ENCODE measurements at places on chromosomes 2 and 18.

DNA sequence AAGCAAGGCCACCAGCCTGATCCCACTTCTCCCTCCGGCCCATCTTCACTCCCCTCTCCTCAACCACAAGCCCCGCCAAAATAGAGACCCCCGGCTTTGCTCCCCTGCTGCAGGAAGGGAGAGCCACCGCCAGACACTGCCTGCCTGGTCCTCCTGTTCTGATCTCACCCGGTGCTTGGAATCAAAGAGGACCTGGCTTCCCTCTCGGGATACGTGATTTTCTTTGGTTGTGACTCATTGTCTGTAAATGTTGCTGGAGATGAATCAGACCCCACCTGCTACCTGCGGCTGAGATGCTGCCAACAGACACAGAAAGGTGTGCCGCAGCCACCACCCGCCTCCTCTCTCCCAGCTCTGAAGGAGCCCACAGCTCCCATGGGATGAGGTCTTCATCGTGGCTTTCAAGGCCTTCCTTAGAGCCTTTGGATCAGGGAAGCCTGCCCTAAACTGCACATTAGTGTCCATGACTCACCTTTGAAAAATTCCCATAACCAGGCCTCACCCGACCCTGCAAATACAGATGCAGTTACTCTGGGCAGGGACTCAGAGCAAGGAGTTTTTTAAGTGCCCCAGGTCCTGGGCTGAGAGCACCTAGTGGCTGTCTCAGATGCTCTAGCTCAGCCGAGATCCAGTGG lies 79.4 kb upstream of the ZNF532 start:
- DNase-seq, result no peak

DNA sequence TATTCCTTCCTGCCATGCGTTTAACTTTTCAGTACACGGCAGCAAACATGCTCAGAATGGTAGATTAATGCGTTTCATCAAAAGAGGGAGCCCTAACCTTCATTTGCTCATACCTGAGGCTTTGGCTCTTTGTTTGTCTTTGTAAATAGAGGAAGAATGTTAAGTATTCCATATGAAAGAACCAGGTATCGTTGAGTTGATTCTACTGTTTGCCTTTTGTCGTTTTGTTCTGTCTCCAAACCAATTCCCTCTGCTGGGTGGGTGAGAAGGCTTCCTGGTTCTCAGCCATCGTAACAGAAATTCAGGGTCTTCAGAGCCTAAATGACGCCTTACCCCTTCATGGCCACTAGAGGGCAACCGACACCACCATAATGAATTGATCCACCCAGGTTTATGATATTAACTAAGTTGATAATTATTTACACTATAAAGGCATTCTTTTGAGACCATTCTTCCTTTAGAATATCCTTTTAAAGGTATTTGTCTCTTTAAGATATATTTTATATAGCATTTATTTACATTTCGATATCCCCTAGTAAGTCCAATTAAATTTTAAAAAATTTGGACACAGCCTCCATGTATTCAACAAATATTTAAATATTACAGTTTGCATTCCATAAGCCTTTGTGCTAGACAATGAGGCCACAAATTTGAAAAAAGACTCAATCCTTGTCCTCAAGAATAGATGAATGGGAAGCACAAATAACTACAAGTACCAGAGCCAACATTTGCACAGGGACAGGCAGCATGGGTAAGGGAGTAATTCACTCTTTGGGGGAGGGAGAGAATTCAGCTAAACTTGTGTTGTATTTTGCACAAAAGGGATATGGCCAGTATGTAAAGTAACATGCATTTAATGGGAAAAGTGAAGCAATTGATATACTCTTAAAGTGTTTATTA lies 48.1 kb downstream of the TIMM21 start:
- peak; percentile 75 for DNase-seq

DNA sequence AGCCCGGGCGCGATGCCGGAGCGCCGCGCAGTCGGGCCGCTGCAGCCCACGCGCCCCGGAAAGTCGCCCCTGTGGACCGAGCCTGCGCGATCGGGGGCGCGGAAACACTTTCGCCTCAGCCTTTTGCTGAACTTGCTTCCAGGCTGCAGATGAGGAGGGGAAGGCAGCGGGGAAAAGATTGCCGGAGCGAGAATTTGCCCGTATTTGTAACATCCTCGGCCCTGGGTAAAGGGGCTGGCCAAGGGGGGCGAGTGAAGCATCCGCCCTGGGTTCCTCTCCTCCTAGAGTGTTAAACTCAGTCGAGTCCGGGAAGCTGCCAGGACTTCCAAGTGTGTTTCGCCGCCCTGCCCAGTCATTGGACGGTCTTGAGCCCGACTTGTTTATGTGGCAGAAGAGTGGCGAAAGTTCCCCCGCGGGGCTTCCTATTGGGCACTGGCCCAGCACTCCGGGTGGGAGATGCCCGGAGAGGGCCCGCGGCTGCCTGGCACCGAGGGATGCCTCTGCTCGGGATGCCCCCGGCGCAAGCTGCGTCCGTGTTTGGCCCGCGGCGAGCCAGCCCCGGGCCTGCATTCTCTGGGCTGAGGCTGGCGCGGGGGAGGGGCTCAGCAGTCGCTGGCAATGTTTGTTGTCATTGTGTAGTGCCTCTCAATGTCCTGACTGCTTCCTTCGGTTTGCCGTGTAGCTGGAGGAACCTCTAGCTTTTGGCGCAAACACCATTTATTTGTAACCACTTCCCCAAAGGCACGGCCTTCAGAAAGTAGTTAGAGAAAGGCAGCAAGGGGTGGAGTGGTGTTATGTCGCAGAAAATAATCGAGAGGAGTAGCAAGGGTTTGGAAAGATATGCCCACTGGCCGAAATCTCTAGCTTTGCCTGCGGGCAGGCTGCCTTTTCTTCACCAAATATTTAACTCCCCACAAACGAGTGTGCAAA lies 1.1 kb downstream of the CYBRD1 start:
- peak; percentile 70 for DNase-seq

- DNase-seq, result no peak
Measured at GRCh38 chr2:186724736-186725135, 30.9 kb downstream of the FAM171B start.

- no peak for DNase-seq
Measured at GRCh38 chr2:70073493-70073892, 13.8 kb upstream of the PCBP1 start.

GRCh38 chr2:96763511-96764252 lies 3.0 kb downstream of the CNNM4 start:
- peak; percentile 27 for DNase-seq

GRCh38 chr2:96509114-96509846 lies 4.1 kb upstream of the NEURL3 start:
- DNase-seq, result peak; percentile 95

DNA sequence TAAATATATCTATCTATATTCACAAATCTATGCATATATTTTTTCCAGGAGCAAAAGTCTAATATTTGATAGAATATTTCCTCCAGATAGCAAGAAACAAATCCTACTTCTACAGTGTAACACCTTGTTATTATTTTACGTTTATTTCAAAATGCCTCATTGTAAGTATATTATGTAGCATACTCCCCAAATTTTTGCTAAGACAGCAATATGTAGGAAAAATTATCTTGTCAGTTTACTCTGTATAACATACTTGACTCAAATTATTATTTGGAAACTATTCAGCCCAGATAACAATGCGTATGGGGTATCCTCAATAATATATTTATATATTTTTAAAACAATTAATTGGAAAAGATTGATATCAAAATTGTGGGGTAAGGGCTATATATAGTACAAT lies 313.2 kb downstream of the NR4A2 start:
- no peak for DNase-seq

GRCh38 chr2:71166812-71167211 lies 36.4 kb downstream of the MPHOSPH10 start:
- no peak for DNase-seq

GRCh38 chr2:143948710-143949109 lies 571.2 kb downstream of the ZEB2 start:
- no peak for DNase-seq

GRCh38 chr18:67104700-67105284 lies 411.7 kb downstream of the DSEL start:
- peak; percentile 76 for DNase-seq

- no peak for DNase-seq
Measured at GRCh38 chr2:157528963-157529751, 85.3 kb upstream of the CYTIP start.

Measured in suppressor macrophage treated with lipopolysaccharide for 1 hour (primary cell).